ENCODE measurements at places on chromosomes 2 and 18.

DNA sequence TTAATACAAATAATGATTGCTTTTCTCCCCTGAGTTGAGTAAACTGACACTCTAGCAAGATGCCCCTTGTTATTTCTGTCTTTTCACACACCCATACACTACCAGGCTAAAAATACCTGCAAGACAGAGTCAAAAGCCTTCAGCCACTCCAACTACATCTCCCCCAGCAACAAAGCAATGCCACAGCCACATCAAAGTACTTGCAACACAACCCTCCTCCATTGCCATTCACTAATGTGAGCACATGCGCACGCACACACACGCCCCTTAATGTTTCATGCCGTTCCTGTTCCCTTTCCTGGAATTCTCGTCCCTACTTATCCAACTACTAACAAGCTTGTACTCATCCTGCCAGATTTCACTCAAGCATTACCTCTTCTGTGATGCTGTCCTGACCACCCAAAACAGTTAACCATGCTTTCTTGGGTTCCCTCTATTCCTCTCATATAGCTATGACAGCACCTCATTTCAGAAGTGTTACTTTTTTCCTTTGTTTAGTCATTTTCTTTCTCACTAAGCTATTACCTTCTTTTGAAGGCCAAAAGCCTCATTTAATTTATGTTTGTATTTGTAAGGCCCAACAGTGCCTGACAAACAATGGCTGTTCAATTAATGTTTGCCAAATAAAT is 29.6 kb downstream of the SLC25A12 start:
- DNase-seq: no peak

DNA sequence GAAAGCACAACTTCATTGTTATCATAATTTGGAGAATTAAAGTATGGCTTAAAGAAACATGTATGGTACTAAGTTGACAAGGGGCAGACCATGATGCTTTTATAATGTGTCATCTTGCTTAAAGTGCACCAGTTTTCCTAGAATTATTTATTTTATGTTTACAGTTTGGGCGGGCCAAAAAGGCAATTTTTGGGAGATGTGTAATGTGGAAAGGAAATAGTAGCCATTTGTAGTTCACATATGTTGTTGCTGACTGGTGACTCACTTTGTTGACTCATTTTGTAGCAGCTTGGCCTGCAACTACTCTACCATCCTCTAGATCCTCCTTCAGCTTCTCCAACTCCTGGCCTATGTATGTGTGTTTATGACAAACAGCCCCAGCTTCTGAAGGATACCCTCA is 7.7 kb downstream of the ZSCAN30 start:
- DNase-seq: no peak

DNA sequence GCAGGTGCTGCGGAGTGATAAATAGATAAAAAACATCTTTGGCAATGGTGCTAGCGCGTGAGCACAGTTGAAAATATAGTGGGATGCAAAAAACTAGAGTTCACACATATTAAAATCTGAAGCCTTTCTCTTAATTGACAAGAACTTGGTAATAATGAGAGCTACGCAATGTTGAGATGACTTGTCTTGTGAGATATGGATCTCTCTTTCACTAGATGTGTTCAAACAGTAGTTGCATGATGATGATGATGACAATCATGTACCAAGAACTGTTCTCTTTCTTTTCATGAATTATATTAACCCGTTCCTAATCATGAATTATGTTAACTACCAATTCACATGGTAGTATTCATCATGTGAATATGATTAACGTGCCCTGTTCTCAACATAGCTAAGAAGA is 81.1 kb downstream of the DYNAP start:
- DNase-seq: no peak

DNA sequence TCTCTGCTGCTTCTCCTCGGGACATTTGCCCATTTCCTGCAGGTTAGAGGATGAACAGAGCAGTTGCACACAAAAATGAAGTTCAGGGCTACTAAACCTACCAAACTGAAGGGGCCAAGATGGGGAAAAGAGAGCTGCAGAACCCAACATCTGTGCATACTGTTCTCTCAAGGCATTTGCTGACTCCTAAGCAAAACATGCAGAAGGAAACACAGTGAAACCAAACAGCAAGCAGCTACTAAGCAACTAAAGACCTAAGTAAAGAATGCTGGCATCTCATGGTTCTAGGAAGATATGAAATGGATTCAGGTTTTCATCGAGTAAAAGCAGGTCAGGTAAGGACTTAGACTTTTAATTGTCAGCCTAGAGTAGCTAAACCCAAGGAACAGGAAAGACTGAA is 111.9 kb upstream of the SYT4 start:
- no peak for DNase-seq

DNA sequence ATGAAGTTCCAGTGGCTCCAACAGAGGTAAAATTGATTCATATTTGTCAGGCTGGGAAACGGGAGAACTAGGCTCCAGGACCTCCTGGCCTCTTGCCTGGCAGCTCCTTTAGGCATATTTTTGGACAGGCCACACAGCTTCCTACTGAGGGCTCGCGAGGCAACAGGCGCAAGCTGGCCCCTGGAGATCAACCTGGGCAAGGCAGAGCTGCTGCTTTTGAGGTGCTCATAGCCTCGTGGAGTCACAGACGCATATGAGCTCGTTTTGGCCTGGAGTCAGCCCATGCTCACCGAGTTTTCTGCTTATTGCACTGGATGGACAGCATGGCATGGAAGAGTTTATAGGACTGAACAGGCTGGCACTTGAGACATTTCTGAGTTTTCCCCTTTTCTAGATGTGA is 97.7 kb downstream of the CAPN13 start:
- DNase-seq: no peak

DNA sequence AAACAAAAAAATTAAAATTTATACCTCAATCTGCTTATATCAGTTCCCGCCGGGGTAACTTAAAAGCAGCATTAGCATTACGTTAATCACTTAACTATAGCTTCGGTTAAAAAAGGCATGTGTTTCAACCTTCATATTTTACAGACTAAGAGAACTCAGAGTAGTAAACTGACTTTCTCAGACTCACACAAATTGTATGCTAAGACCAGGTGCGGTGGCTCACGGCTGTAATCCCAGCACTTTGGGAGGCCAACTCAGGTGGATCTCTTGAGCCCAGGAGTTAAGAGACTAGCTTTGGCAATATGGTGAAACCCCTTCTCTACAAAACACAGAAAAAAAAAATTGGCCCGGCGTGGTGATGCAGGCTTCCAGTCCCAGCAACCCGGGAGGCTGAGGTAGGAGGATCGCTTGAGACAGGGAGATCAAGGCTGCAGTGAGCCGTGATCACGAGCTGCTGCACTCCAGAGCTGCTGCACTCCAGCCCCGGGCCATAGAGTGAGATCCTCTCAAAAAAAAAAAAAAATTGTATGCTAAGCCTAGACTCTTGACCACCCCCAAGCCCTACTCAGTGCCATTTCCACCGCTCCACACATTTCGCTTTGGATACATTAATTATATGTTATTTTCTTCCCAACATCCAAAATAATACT is 2.4 kb downstream of the HNRNPLL start:
- no peak for DNase-seq

DNA sequence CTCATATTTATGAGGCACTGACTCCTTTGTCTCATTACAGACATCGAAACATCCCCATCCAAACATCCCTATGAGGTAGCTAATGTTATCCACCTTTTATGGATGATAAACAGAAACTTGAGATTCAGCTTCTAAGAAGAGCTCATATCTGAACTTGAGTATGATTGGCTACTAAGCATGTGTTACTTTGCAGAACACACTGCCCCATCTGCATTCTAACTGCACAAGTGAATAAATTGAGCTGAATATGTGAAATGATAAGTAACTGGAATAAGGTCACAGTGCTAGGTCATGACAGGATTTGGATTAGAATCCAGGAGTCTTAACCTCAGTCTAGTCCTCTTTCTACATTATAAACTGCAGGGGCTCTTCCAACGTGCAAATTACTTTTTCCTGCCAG is 172.7 kb downstream of the SETBP1 start:
- no peak for DNase-seq

- DNase-seq: no peak
Measured at GRCh38 chr2:154696369-154696768, 2.1 kb upstream of the KCNJ3 start.
